Esophagus squamous epithelium (tissue), 5 donors: ENCODE measurements at places on chromosomes 4 and X.

DNA sequence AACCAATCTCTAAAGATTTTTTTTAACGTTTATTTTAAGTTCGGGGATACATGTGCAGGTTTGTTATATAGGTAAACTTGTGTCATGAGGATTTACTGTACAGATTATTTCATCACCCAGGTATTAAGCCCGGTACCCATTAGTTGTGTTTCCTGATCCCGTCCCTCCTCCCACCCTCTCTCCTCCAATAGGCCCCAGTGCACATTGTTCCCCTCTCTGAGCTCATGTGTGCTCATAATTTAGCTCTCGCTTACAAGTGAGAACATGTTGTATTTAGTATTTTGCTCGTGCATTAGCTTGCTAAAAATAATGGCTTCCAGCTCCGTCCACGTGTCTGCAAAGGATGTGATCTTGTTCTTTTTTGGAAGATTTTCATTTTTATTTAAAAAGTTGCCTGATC, 2309.4 kb upstream of the AGA start:
- no peak for DNase-seq

DNA sequence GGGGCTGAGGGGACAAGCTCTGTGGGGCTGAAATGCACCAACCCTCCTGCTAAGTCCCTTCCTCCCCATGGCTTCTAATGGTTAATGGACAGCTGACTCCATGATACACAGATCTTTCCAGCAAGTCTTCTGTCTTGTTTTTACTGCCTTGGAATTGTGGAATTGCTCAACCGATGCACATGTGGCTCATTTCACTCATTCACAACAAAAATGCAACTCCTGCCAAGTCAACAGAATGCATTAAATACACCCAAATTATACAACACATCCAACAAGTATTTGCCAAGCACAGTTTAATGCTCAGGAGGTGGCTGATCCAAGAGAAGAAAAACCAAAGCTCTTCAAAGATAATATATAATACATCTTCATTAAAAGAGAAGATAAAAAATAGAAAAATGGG, 61.9 kb upstream of the PAGE4 start:
- DNase-seq: no peak

- DNase-seq: no peak
Measured at GRCh38 chr4:163598028-163598427, 103.5 kb downstream of the TMA16 start.

- no peak for DNase-seq
Measured at GRCh38 chr4:88969746-88970145, 87.2 kb downstream of the FAM13A start.

GRCh38 chr4:88971536-88971935, 85.4 kb downstream of the FAM13A start:
- DNase-seq: no peak

- DNase-seq: no peak
Measured at GRCh38 chr4:96097040-96097607, 257.2 kb downstream of the PDHA2 start.

- DNase-seq: no peak
Measured at GRCh38 chr4:110514889-110515479, 39.0 kb downstream of the ENPEP start.

DNA sequence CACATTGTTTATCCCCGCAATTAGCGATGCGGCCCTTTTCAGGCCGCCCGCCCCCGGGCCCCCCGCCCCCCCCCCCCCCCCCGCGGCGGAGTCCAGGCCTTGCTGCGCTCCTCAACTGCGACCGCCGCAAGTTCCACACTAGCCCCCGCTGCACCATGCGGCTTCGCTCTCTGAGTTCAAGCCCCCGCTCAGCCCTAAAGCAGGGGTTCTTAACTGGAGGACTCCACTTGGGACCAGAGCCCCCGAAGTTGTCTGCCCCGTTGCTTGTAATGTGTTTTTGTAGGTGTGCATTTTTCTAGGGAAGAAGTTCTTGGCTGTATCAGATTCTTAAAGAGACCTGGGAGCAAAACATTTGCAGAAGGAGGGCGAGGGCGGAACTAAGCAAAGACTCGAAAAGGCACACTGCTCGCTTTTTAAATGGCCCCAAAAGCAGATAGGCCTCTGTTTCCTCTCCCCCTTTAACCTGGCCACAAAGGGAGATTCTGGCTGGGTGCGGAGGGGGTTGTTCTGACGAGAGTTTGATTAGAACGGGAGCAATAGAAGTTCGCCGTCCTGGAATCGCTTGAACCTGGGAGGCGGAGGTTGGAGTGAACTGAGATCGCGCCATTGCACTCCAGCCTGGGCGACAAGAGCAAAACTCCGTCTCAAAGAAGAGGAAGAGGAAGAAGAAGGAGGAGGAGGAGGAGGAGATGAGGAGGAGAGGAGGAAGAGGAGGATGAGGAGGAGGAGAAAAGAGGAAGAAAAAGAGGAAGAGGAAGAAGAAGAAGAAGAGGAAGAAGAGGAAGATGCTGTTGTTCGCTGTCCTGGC, 2.3 kb upstream of the MSX1 start:
- no peak for DNase-seq

GRCh38 chr4:168757500-168757899, 252.6 kb downstream of the CBR4 start:
- no peak for DNase-seq

DNA sequence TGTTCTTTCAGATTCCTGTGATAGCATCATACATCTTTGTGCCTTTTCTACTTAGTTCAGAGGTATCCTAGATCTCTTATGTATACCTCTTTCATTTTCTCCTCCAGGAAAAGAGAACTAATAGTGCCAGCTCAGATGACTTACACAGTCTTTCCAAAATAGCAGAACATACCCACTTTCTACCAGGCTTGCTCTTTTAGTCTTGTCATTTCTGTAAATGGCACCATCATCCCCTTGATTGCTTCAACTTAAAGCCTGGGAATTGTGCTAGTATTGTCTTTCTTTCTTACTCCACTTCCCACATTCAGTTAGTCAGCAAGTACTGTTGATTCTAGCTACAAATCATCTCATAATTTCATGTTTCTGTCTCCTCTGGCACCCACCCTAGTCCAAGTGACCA, 5.1 kb downstream of the APEX2 start:
- no peak for DNase-seq

DNA sequence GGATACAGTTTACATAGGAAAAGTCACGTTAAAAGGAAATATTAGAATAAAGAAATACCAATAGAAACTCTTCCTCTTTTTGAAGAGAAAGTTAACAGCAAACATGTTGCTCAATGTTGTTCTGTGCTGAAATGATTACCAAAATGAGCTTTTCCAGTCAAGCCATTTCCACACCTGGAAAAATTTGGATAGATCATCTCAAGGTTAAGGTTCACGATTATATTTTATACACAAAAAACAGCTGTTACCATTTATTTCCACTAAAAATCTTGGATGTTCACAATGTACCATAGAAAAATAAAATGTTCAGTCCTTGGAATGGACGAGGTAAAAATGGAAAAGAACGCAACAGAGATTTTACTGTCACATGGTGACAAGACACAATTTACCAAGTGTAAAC, 218.7 kb downstream of the SCFD2 start:
- DNase-seq: no peak

GRCh38 chr4:62030958-62031357, 830.8 kb downstream of the ADGRL3 start:
- no peak for DNase-seq

DNA sequence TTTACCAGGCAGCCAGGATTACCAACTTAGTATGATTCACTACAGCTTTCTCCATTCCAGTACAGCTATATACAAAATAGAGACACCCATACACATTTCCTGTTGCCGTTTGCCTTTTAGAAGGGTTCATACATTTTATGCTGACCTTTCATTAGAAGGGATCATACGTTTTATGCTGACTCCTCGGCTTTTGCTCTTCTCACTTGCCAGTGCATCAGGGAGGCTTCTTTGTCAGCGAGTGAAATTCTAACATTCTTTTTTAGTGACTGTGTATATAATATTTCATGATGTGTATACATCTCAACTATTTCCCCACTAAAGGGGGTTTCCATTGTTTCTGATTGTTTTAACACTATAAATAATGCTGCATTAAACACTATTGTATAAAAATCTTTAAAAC, 552.6 kb downstream of the TRIML1 start:
- DNase-seq: no peak

GRCh38 chrX:123236859-123237258, 52.8 kb downstream of the GRIA3 start:
- DNase-seq: no peak

DNA sequence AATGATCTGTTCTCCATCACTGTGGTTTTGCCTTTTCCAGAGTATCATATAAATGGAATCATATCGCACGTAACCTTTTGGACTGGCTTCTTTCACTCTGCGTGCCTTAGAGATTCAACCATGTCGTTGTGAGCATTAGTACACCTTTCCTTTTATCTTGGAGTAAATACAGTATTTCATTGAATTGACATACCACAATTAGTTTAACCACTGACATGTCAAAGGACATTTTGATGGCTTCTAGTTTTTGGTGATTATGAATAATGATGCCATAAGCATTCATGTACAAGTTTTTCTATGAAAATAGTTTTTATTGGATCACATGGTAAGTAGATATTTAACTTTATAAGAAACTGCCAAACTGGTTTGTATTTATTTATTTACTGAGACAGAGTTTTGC, 35.2 kb downstream of the DDX3X start:
- no peak for DNase-seq

GRCh38 chrX:131923614-131924250, 99.4 kb upstream of the STK26 start:
- no peak for DNase-seq

- no peak for DNase-seq
Measured at GRCh38 chr4:73842696-73843095, 6.2 kb downstream of the CXCL6 start.

DNA sequence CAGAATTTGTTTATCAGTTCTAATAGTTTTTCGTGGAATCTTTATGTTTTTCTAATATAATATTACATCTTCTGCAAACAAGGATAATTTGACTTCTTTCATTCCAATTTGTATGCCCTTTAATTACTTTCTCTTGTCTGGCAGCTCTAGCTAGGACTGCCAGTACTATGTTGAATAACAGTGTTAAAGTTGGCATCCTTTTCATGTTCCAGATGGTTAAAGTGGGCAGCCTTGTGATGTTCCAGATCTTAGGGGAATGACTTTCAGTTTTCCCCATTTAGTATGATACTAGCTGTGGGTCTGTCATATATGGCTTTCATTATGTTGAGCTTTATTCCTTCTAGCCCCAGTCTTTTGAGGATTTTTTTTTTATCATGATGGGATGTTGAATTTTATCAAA, 220.6 kb upstream of the WDFY3 start:
- DNase-seq: no peak

GRCh38 chr4:11446155-11446811, 17.6 kb upstream of the HS3ST1 start:
- no peak for DNase-seq

GRCh38 chrX:40012039-40012867, 85.5 kb downstream of the BCOR start:
- DNase-seq: no peak

DNA sequence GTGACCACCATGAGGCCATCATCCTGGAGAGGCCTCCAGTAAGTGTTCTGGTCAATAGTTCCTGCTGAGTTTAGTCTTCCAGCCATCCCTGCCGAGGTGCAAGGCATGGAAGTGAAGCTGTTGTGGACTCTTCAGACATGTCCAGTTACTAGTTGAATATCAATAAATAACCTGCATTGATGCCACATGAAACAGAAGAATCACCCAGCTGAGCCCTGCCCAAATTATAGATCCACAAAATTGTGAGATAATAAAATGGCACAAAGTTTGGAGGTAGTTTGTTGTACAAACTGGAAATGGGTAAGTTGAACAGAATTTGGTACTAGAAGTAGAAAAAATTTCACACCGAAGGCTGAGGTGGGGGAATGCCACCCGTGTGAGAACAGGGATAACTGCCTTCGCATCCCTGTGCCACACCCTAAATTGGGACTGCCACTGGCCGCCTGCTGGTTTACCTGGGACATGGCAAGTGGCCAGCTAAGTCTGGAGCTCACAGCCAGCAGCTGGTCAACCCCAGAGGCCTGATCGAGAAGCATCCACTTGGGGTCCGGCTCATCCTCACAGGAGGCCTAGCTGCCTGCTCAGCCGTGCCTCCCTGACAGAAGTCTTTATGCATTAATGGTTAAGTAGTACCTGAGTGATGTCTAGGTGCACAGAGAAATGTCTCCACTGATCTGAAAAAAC, 184.5 kb downstream of the SPRY1 start:
- DNase-seq: no peak

- DNase-seq: no peak
Measured at GRCh38 chrX:41596596-41596995, 92.2 kb upstream of the GPR34 start.

GRCh38 chrX:25166546-25166945, 150.8 kb upstream of the ARX start:
- no peak for DNase-seq

- DNase-seq: no peak
Measured at GRCh38 chr4:146269228-146269653, 54.9 kb downstream of the REELD1 start.

- DNase-seq: no peak
Measured at GRCh38 chr4:143185253-143186107, 763 bp downstream of the USP38 start.

DNA sequence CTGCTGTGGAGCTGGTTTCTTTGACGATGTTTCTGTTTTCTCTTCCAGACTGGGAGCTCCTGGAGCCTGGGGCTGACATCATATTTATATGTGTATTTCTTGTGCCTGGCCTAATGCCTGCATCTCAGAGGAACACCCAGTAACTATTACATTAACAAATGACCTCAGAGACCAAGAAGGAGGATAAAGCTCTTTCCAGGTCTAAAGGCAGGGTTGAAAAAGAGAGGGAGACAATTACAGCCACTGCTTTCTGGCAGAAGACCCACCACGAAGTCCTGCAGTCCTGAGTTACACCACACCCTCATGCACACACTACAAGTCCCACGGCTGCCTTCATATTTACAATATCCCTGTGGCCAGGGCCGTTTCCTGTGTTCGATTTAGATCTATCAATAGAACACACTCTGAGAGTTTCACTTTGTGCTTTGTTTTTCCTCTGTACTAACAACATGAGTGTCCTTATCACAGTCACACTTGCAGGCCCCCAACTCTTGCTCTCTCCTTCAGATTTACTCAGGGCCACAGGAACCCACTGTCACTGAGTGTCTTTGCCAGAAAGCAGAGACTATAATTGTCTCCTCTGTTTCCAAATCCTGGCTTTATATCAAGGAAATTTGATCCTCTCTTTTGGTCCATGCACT, 535.5 kb downstream of the MID1IP1 start:
- DNase-seq: no peak

- no peak for DNase-seq
Measured at GRCh38 chr4:93267747-93268146, 560.8 kb upstream of the ATOH1 start.
